ENCODE measurements at places on chromosomes 6 and 20.

- no peak for DNase-seq
Observed at GRCh38 chr6:14059791-14060436, 57.7 kb upstream of the CD83 start.

GRCh38 chr6:103280417-103280816, 1579.3 kb downstream of the HACE1 start:
- DNase-seq: no peak

DNA sequence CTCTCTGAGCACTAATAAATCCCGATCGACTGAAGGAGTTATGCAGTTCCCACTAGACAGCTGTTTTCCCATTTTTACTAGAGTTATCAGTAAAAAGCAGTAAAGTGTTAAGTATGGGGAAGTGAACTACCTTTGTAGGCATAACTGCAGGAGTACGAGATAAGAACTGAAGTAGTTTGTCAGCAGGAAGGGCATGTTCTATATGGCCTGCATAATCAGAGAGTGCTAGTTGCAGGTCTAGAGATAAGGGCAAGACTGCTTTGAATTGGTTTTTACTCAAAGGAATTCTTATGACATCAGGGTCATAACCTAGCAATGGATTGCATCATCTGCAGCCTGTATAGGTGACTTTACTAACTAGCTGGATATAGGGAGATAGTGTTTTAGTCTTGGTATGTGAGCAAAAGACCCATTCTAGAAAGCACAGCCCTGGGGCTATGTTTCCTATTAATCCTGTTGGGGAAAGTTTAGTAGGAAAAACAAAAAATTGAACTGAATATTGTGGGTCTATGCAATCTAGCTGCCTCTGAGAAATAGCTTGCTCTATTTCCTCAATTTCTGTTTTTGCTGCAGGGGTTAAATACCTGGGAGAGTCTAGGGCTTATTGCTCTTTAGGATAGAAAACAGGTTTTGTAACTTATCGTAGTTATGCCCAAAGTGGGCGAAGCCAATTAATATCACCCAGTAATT, 22.6 kb upstream of the CRISP1 start:
- no peak for DNase-seq

DNA sequence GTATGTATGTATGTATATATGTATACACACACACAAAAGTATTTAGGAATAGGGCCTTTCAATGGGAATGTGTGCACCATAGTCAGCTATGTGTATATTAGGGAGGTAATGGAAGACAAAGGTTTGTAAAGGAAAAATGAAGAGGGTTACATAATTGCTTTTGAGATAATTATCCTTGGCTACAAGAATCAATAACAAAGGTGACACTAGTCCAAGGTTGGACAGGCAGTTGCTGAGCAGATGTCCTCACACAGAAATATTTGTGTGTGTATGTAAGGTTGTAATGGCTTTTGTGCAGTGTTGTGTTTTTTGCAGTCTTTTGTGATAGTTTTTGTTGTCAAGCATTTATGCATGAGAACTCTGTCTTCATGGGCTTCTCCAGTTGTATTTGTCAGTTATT, 157.9 kb upstream of the MARCKS start:
- DNase-seq: no peak

GRCh38 chr6:24927985-24928745, 7.6 kb downstream of the RIPOR2 start:
- no peak for DNase-seq

- DNase-seq: no peak
Observed at GRCh38 chr6:147081076-147081609, 123.1 kb upstream of the STXBP5 start.

- DNase-seq: no peak
Observed at GRCh38 chr20:15033891-15034290, 696.5 kb upstream of the FLRT3 start.

DNA sequence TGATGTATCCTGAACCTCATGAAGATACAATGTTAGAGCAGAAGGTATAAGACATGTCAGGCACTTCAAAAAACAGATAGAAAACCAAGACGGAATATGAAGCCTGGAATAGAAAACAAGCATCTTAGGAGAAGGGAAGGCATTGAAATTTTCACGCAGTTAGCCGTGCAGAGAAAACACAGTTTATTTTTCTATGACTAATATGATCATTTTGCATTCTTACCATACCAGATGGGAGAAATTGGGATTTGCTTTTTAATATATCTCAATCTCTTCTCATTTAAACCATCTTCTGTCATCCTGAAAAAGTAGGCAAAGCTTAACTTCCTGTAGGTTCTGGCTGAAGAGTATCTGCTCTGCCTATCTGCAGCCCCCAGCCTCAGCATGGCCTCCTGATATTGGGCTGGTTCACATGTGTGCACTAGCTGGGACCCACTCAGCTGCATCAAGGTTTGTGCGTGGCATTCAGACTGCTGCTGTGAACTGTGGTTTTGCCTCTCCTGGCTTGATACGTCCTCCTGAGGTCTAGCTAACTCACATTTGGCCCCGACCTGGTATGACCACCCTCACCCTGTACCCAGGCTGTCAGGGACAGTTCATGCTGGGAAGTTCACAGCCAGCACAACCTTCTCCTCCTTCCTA, 392.5 kb upstream of the SASH1 start:
- DNase-seq: no peak

GRCh38 chr20:51043811-51044210, 20.9 kb upstream of the KCNG1 start:
- DNase-seq: no peak

DNA sequence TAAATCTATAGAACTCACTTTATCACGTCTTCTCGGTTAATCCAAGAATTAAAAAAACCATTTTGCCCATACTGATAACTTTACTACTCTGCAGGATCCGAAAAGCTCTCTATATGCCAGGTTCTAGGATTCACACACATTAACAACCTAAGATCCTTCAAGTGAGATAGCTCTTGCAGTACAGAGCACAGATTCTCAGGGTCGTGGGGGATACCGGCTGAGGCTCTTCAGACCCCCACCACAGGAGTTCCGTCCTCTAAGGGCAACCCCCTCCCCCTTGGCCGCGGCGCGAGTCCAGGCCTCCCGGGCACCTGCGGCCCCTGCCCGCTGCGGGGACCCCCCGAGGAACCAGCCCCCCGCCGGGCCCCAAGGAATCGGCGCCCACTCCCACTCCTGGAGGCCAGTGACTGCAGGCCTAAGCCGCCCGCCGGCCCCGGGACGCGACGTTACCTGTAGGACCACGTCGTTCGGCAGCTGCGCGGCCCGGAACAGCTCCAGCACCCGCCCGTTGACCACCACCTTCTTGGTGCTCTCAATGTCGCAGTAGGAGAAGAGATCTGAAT, 892 bp downstream of the REPS1 start:
- no peak for DNase-seq

DNA sequence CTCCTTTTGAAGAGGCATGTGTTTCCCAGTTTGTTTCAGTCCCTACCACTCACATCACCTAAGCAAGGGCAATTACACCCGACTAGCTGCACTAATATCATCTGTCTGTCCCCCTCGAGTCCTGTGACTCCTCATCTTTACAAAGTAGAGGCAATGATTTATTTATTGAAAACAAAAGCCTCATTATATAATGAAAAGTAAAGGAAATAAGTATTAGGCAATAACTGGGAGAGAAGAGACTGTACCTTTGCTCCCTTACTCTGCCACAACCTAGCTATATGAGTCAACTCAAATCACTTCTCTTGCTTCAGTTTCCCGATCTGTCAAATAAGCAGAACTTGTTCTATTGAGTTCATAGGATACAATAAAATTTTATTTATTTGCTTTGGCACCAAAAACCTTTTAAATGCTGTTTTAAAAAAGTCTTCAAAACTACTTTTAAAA, 38.9 kb downstream of the CSNK2A1 start:
- no peak for DNase-seq

GRCh38 chr6:15804164-15805154, 141.6 kb upstream of the DTNBP1 start:
- no peak for DNase-seq

DNA sequence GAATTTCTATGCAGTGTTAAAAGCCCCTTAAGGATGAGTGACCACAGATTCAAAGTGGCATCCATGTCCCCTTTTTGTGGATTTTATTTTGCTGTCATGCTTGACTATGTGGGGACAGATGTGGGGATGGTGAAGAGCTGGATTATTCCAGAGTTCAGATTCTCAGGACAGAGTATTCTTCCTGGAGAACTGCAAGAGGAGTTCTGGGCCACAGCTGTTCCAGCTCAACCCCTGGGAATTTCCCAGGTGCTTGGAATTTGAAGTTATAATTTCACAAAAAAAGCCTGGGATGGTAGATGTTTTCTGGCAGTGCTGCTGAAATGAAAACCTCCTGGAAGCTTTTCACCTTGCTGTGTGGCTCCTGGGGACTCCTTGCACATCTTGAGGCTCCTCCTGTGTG, 671.8 kb upstream of the MARCKS start:
- no peak for DNase-seq

DNA sequence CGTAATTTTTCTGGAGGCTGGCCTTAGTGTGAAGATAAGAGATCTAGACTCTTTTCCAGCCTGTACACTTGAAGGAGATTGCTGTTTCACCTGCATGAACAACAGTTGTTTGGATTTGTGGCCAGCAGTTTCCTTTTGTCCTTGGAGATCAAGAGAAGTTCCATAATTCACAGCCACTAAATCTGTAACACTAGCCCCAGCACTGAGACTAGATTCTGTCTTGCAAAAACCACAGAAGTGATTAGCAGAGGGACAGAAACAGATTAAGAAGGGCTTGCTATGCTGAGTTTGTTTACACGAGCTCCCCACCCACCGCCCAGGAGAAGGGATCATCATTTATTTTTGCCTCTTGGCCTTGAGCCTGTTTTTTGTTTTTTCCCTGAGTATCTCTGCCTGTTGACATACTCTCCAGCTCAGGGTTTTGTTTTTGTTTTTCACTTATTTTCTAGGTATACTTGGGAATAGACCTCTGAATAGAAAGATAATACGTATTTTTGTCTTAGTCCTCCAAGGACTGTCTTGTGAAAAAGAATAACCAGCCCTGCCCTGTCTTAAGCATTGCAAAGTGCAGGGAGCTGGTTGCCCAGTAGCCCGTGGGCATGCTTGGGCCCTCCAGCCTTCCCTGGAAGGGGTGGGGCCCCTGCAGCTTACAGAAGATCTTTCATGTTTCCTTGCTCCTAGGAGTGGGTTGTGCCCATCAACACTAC, 93.1 kb upstream of the SOX4 start:
- DNase-seq: no peak

- no peak for DNase-seq
Observed at GRCh38 chr20:36010076-36010475, 41.7 kb downstream of the CNBD2 start.

DNA sequence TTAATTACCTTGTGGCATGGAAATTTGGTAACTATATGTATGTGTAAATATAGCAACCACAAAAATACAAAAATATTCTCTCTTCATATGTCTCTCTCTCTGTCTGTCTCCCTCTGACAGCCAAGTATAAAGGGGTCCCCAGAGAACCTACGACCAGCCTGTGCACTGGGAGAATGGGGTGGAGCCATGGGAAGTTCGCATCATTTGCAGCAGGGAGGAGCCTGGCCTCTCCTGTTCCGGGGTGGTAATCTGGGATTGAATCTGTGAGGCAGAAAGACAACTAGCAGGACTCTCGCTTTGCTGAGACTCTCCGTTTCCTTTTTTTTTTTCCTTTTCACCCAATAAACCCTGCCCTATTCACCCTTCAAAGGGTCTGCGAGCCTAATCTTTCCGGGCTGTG, 1109.1 kb downstream of the HACE1 start:
- DNase-seq: no peak

DNA sequence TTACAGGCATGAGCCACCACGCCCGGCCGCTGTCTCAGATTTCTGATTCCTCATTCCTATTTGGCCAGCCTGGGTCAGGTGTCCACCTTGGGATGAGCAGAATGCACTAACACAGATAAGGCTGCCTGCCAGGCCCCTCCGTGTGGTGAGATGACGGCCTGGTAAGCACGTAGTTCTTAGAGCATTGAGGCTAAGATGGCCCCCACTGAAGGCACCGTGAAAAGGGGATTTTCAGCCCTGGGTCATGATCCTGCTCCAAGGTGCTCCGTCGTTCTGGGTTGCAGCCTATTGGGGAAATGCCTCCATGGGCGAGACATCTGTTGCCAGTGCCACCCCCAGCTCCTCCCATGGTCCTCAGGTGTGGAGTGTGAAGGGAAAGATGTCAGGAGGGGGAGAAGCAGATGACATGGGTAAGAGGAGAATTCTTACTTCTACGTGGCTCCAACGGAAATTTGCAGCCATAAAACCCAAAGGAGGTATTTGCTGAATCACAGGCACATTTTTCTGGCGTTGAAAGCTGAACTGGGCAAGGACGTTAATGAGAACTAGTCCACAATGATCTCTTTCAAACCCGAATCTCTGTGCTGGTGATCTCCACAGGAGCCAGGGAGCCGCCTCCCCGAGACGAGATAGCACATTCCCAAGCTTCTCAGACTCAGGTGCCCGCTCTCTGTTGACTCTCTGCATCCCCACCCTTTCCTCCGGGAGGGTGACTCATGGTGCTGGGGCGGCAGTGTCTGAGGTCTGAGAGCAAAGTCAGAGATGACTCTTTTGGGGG, 34.0 kb upstream of the BMP6 start:
- DNase-seq: no peak

DNA sequence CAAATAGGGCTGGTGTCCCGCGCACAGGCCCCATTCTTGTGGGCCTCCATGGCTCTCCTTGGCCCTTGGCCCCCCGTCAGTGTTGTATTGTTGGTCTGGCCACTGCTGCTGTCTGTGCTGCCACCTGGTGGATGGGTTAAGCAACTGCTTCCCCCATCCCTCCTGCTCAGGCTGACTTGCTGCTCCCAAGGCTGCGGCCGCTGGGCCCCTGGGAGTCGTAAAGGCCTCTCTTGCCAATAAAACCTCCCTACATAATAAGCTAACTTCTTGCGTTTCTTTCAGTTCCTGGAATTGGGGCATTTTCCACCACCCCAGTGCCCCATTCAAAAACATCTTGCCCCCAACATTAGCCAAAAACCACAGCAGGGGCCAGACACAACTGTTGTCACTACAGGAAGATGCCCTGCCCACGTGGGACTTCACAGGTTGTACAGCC, 27.1 kb downstream of the CD83 start:
- peak; percentile 39 for DNase-seq

DNA sequence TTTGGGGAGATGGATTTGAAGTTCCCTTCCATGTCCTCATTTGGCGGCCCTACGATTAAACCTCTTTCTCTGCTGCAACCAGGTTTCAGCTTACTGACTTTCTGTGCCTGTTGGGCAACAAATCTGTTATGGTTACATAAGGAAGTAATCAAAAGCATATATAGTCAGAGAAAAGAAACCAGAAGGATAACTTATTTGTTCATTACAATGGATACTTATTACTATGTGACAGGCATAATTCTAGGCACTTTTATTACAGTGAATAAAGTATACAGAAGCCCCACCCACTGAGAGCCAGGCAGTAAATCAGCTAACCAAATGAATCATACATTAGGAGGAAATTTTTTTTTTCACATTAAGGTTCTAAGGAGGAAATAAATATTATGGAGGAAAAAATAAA, 9.6 kb upstream of the TRIM31 start:
- no peak for DNase-seq
